WERI-Rb-1 (cell line): ENCODE measurements at places on chromosomes 7 and 10.

- DNase-seq = no peak
Measured at GRCh38 chr7:97001656-97002554, 3.4 kb upstream of the DLX6 start.

DNA sequence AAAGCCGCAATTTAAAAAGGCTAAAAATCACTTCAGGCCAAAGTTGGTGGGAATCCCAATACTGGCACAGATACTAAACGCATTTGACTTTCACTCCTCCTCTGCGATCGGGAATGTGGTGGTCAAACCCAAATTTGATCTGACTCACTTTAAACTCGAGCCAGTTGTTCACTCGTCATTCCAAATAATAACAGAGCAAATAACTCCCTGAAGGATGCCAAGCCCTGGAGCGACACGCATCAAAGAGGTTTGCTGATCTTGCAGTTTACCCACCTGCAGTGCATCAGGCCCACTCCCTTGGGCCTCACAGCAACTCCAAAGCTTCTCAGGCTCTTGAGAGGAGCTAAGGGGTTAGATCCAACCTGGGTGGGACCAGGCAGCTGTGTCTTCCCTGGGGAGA lies 12.2 kb downstream of the PTN start:
- DNase-seq = no peak

DNA sequence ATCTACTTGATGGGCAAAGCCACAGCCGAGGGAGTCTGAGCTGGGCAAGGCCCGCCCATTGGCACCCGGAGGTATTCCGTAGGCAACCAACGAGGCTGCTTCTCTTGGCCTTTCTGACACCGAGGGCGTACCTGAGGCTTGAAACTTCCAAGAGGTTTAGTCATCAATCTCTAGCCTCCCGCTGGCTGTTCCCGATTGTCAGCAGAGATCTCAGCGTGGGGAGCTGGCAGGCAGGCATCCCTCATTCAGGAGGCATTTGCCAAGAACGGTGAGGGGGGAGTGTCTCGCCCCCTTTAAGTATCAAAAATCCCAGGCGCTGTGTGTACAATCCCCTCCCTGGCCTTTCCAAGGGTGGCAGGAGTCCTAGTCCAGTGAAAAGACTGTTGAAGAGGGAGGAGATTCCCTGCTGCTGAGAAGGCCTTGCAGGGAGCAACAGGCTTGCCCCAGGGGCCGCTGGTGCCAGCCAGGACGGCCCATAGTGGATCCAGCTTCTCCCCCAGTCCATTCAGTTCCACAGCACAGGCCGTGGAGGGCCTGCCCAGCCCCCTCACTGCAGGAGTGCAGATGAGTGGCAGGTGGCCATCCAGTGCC lies 39.7 kb downstream of the OAT start:
- DNase-seq = no peak

- DNase-seq = no peak
Measured at GRCh38 chr10:11687779-11688447, 54.3 kb upstream of the ECHDC3 start.

DNA sequence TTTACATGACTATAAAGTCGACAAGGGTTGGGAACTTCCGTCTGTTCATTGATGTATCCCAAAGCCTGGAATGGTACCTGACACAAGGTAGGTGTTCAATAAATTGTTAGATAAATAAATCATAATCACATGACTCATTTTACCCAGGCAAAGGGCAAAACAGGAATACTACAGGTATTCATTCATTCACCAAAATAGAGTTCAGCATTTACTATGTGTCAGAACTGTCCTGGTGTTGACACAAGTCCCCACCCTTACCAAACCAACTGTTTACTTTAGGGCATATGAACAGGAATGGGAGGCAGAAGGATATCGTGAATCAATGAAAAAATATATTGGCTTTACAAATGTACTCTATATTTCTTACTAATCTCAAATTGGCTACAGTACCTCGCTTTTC lies 666 bp upstream of the YAE1 start:
- DNase-seq = no peak

DNA sequence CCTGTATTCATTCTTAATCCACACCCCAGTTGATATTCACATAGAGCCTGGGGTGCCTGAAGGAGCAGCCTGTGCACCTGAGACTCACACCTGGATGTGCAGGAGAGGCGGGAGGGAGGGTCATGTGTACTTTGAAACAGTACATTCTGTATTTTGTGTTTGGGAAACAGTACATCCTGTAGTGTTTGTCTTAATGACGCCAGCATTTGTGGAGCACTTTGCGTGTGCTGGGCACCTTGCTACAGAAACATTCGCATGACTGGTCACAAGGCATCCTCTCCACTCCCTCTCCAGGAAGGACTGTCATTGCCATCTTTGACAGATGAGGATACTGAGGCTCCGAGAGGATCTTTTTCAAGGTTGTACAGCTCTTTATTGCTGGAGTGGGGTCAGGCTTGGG lies 132.1 kb downstream of the TACC2 start:
- DNase-seq = no peak

DNA sequence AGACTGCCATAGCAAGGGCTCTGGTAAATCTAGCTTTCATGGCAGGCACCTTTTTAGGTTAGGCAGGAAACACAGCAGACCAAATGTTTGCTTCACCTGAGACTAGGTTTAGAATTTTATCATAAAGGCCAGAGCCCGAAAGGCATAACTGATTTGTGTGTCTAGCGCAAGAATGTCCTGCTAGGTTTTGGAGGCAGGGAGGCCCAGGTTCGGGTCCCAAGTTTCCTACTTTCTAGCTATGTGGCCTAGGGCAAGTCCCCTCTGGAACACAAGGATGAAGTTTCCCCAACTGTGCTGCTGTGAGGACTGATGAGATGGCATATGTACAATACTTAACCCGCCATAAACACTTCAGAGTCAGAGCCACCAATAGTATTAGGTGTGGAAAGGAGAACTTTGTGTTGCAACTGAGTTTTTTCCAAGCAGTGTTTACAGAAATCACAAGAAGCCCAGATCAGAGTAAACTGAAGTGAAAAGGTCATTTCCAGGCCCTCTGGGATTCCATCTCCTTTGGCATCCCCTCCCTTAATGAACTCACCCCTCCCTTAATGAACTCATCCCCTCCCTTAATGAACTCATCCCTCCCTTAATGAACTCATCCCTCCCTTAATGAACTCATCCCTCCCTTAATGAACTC lies 244.9 kb downstream of the SKAP2 start:
- DNase-seq = no peak

DNA sequence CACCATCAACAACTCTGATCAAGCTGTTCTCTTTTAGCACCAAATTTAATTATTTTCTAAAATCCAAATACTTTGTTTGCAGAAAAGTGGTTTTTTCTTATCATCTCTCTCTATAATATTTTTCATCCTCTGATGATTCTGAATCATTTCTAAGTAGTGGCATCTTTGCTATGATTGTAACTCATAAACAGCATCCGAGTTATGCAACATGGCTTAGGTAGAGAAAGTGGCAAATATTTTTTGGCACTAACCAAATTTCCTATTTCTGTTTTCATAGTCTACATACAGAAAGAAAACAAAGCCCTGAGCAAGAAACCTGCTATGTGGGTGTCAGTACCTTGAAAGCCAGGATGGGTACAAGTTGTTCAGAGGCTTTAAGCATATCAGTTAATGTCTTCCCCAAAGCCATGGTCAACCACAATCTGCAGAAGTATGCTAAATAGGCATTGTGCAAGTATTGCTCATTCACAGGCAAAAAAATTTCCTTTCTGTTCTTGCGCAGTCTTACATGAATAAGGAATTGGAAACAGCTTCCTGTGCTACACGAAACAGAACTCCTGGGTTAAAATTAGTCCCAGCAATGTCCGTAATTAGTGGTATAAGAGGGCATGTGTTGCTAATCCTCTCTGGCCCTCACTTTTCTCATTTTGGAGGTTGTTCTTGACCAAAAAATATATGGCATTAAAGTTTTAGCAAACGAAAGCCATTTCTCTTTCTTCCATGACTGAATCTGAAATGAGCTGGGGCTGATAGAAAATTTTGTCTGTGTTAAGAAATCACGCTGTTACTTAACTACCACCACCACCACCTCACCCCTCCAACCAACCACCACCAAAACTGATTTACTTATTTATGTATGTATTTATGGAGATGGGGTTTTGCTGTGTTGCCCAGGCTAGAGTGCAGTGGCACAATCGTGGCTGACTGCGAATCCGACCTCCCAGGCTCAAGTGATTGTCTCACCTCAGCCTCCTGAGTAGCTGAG lies 325.6 kb upstream of the MAGI2 start:
- DNase-seq = no peak

DNA sequence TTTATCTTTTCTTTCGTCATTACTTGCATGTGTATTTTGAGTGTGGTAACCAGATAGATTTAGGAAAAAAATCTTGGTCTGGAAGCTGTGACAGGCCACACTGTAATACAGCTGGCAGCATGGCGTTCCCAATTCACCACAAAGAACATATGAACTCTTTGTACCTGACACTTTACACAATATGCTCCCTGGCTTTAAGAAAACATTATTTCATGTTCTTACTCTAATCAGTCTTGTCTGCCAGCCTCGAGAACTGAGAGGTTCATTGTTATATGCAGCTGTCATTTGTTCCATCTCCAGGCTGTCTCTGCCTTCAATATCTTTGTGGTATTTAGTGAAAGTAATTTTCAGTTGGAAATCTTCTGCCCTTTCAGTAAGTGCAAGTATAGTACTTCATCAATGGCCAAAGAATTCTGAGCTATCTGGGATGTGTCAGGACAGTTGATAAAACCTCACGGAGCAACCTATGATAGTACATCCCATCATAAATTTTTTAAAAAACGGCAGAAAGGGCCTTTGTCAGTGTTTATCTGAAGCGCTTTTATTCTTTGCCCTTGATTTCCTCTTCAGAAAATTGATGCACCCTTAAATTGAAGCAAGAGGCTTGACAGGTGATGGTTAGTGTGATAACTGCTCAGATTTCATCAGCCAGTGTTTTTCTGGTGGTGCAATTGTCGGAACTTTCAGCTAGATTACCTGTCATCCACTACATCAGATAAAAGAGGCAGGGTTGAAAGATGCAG lies 146.3 kb upstream of the SP8 start:
- DNase-seq = no peak

GRCh38 chr7:50667789-50668226 lies 102.6 kb upstream of the DDC start:
- DNase-seq = no peak

- DNase-seq = no peak
Measured at GRCh38 chr7:10977113-10977512, 3.4 kb downstream of the PHF14 start.

GRCh38 chr7:151249732-151250072 lies 1.2 kb upstream of the SMARCD3 start:
- peak; percentile 74 for DNase-seq

GRCh38 chr7:139915864-139916716 lies 87.0 kb downstream of the TBXAS1 start:
- no peak for DNase-seq

- DNase-seq = no peak
Measured at GRCh38 chr7:34991938-34992840, 45.1 kb downstream of the DPY19L1 start.

DNA sequence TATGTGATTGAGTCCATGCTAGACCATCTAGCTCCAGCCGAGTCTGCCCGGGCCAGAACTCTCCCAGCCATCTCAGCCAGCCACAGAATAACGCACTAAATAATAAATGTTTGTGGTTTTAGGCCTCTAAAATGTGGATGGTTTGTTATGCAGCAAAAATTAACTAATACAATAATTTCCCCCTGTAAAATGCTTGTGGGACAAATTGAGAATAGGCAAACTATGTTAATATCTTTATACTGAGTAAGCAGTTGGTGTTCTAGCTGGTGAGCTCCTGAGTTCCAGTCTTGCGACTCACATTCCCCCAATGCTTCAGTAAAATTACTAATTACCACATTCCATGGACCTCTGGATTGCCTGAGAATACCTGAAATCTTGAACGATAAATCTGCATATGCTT lies 316.8 kb upstream of the NFE2L3 start:
- DNase-seq = no peak

DNA sequence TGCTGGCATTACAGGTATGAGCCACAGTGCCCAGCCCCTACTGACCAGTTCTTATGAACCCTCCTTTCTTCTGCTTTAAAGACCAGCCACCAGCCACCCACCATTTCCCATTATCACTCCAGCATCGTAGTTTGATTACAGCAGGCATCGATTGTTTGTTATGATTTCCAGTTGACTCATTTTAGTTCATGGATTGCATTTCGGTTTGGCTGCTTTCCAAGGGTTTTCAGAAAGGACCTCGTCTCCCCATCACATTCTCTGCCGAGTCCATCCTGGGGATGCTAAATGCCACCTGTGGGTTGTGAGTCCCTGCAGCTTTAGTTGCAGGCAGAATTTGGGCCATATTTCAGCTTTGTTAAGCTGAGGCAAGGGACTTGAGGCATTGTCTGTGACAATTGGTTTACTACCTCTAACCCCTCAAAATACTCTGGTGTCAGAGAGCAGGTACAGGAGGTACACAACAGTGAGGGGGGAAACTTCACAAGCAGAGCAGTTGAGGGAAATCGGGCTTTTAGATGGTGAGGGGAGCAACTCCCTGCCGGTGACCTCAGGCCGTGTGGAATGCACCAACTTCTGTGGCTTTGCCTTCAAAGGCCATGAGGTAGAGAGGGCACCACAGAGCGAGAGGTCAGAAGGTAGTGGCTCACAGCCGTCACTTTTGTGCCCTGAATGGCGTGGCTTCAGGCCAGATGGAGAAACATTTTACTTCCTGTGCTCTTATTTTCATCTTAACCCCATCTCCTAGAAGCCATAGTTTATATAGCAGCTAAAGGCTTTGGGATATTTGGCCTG lies 203.8 kb downstream of the CCDC3 start:
- DNase-seq = no peak
